ENCODE measurements at places on chromosomes 4 and X.

DNA sequence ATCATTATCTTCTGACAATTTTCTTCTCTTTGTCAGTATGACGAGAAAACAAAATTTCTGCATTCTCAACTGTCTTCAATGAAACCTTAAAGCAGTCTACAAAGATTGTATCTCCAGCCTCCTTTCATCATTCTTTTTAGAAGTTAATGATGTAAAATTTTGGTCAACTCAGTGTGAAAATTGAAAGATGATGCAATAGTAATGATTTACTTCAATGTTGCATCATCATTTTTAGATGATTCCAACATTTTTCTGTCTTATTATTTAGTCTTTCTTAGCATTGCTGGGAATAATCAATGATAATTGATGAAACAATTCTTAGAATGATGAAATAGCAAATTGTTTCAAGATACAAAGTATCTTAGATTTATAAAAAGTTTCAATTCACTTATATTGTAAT lies 372.7 kb downstream of the C4orf33 start:
- no peak for DNase-seq

GRCh38 chr4:51831133-51831532 lies 11.8 kb upstream of the DCUN1D4 start:
- peak; percentile 73 for DNase-seq

DNA sequence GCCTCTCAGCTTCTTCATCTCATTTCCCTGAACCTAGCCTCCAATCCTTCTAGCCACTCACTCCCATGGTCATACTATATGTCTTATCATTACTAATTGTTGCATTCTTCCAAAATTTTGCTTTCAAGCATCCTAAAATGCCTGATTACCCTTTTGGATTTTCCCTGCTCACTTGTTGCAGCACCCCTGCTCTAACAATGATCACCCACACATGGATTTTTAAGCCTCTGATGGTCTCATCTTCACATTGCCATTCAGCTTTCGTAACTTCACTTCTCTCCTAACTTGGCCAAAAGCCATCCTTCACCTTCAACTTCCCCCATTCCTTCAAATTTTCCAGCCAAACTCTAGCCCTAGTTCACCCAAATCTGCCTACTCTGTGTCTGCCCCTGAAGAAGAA lies 33.8 kb upstream of the MGST2 start:
- no peak for DNase-seq

DNA sequence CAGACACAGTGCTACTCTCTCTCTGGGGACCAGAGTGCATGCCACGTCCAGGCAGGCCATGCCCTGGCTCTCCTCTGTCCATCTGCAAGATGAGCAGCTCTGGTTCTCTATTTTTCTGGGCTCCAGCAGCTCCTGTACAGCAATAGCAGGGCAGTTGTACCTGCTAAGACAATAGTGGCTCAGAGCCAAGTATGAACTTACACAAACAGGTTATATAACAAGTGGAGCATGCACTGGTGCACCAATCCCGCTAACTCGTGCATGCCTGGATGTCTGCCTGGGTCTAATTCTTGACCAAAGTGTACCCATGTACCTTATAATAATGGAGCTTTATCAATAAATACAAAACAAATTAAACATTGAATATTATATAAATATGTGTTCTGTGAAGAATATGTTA lies 392.3 kb downstream of the CENPC start:
- DNase-seq: no peak

DNA sequence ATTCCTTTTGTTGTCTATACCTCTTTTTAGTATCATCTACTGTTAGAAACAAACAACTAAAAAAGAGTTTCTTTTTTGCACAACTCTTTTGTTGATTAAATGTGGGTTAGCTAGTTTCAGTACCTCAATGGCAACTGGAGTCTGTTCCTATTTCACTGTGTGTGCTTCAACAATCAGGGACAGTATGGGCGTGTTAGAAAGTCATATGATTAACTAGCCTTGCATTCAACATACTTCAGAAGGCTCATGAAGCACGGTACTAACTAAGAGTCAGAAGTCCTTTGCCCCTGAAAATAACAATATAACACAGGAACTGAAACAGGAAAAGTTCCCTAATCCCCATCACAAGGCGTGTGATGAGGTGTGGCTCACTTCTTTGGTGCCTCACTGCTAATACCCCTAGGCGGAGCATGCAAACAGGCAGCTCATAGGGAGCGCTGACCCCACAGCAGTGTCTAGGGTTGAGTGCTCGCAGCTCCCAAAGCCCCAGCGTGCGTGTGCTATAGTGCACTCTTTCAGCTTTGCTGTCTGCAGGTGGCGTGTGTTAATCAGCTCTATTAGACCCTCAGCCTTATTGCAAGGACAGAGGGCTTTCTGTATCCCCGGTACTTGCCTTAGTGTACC lies 203.1 kb upstream of the NDST3 start:
- DNase-seq: no peak

GRCh38 chr4:17112292-17112659 lies 213.8 kb upstream of the LDB2 start:
- DNase-seq: peak; percentile 21

GRCh38 chrX:70466968-70467367 lies 22.3 kb downstream of the DLG3 start:
- no peak for DNase-seq

DNA sequence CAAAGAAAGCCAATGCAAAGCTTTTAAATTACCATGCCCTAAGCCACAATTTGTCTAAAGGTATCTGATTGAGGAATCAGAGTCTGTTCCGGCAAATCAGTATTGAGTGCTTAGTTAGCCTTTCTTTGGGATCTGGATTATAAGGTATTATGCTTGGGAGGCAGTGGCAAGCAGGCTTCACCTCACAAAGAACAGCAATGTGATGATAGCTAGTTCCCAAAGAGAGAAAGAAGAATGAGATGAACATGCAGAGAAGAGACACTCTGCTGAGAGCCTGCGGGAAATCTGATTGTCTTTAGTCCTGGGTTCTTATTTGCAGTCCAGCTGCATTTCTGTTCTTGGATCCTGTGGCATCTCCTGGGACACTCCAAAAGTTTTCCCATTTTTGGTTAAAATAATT lies 35.2 kb downstream of the WDFY3 start:
- DNase-seq: peak; percentile 10

- no peak for DNase-seq
Measured at GRCh38 chr4:78691971-78692821, 84.0 kb upstream of the BMP2K start.

DNA sequence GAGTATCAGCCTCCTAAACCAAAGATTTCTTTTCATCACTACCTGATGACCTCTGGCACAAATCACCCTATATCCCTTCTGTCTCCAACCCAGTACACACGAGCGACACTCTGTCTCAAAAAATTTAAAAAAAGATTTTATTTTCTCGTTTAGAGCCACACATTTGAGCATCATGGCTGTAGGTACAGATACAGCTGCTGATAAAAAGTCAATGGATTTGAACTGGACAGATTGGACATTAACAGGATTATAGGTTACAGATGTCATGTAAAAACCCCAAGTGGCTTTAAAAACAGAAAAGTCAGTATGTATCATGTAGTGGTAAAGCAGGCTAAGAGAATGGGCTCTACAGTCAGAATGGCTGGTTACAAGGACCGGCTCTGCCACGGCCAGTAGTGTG lies 171.1 kb downstream of the SCFD2 start:
- no peak for DNase-seq
